Effector memory CD4-positive, alpha-beta T cell (primary cell): ENCODE measurements at places on chromosomes 3 and 15.

DNA sequence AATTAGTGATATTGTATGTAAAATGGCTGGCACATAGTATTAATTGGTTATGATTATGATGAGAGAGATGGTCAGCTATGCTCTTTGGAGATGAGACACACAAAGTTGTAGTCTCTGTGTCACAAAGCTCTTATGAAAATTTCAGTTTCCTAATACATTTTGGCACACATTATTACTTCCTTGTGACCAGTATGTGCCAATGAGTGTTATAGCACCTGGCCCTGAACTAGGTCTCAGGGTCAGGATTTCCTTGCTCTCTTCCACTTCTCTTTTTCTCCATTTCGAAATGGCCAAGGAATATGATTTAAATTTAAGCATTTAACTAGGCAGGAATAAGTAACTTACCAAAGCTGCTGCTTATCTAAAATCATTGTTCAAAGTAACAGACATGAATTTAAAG, 28.0 kb downstream of the TIPARP start:
- no peak for DNase-seq
- no peaks in the 10 kb centered on the region for H3K4me1 ChIP-seq
- no peak overlapping the region for H3K27ac ChIP-seq
- no peaks in the 10 kb centered on the region for H3K27me3 ChIP-seq

GRCh38 chr3:45534632-45535031, 59.9 kb upstream of the LIMD1 start:
- no peaks in the 10 kb centered on the region for H3K4me1 ChIP-seq
- no peak overlapping the region for H3K4me3 ChIP-seq
- DNase-seq: no peak
- no peaks in the 10 kb centered on the region for H3K27me3 ChIP-seq

DNA sequence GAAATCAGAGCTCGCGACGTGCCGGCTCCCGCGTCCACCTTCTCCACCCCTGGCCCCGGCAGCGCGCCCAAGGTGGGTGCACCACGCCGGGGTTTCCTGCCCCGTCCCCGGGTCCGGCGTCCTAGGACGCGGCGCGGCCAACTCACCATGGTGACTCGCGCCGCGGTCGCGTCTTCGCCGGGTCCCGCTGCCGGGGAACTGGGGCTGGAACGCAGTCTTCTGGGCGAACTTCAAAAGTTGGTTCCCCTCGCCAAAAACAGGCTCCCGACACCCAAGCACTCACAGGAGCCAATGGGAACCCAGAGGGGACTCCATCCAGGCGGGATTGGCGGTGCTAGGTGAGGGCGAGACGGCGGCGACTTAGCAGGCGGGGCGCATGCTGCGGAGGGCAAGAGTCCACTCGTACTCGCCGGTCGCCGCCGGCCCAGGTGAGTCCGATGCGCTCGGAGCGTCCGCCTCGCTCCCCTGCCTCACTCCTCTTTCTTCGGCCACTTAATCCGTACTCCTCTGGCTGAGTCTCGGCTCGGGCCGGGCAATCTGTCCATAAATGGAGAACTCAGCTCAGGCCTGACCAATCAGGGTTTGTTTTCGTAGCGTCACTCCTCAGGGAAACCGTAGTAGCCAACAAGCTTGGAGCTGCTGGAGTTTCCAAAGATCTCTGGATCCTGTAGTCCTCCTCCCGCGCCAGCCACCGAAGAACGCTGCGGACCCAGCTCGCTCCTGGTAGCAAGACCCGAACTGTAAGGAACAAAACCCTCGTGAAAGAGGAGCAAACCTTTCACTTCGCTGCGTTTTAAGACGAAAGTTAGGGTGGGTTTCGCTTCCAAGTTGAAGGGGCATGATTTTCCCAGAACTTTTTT, at the start of gene MYO1E:
Gene MYO1E (minus strand): TSS at position 520 of the 860 bp plus-strand sequence. CDS start 371 bp downstream, at position 149.
- no peak for DNase-seq
- peaks cover 10% of the 10 kb centered on the region for H3K27me3 ChIP-seq
- H3K36me3 ChIP-seq: no peaks in the 10 kb centered on the region

GRCh38 chr3:123324880-123325765, 123.4 kb downstream of the SEC22A start:
- no peaks in the 10 kb centered on the region for H3K36me3 ChIP-seq
- H3K27ac ChIP-seq: no peak overlapping the region
- H3K4me1 ChIP-seq: no peaks in the 10 kb centered on the region
- DNase-seq: no peak
- H3K27me3 ChIP-seq: no peaks in the 10 kb centered on the region
- H3K4me3 ChIP-seq: no peak overlapping the region

DNA sequence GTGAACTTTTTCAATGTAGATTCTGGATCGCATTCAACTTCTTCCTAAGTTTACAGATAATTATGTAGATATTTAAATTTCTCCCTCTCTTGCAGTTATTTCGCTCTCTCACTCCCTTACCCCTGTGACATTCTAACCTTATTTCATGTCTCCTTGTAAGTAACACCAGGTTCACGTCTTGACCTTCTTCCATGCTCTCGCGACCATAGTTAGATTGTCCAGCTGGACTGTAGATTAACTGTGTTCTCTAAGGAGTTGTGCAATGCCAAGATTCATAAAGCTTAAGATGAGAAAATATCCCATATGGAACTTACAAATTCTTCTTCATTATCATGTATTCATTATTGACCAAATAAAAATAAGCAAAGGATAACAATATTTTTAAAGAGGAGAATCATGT, 430.5 kb downstream of the GABRG3 start:
- H3K4me3 ChIP-seq: no peak overlapping the region
- H3K4me1 ChIP-seq: no peaks in the 10 kb centered on the region
- H3K27ac ChIP-seq: no peak overlapping the region
- DNase-seq: no peak
- no peaks in the 10 kb centered on the region for H3K27me3 ChIP-seq

- H3K4me3 ChIP-seq: no peak overlapping the region
- no peak for DNase-seq
- H3K36me3 ChIP-seq: no peaks in the 10 kb centered on the region
- H3K27me3 ChIP-seq: no peaks in the 10 kb centered on the region
Measured at GRCh38 chr3:18655827-18656226, 230.7 kb upstream of the SATB1 start.
